ENCODE measurements at places on chromosomes 5 and 9.

DNA sequence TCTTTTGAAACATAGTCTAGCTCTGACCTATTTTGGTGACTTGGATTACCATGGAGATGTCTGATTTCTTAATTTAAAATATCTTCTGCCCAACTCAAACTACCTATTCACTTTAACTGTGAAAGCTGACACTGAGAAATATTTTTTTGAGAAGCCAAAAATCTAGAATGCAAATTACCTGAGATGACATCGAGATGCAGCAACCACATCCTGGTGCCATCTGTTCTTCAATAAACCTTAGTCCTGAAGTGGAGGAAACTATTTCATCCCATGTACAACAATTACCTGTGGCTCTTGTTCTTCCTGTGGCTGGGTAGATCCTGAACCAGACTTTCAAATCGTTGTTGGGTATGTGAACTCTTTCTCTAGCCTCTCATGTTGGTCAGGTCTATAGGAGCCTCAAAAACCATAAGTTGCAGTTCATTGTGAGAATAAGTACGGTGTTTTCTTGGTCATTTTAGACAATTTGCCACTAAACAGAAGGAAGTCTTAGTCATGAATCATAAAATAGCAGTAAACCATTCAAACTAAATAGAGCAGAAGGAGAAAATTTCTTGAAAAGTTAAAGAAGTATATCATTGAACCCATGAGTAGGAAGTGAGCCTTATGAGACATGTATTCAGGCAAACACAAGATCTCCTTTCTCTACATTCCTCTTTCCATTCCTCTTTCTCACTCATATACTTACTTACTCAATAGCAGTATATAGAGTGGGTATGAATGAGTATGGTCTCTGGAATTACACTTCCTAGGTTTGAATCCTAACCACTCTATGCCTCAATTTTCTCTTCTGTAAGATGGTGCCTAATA, 176.0 kb downstream of the HMHB1 start:
- peak; percentile 53 for DNase-seq

- no peak for DNase-seq
Observed at GRCh38 chr5:34903260-34903659, 12.0 kb downstream of the RAD1 start.

GRCh38 chr9:87277346-87277745, 220.3 kb upstream of the DAPK1 start:
- DNase-seq: peak; percentile 51

- peak; percentile 99 for DNase-seq
Observed at GRCh38 chr5:181223058-181223728, at the start of gene TRIM41. Gene TRIM41, plus strand, starts transcription at chr5:181223281. Its CDS starts 719 bp downstream, at chr5:181224000.

DNA sequence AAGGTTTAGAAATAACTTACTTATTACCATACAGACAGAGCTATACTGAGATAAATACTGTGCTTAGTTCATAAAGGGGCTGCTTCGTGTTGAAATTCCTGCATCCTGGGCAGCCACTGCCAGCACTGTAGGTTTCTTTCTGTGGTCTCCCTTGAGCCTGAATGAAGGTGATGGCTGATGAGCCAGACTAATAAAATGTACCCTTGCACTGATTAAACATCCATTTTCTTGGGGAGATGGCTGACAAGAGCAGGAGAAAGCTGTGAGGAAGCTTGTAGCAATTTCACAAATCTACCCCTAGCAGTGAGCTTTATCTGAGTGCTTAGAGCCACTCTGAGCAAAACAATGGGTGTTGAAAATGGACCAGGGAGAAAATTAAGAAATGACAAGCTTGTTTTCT, 23.3 kb upstream of the ZSWIM6 start:
- DNase-seq: peak; percentile 51

- DNase-seq: no peak
Observed at GRCh38 chr5:75622564-75622963, 11.3 kb downstream of the ANKDD1B start.

- no peak for DNase-seq
Observed at GRCh38 chr5:6737043-6737941, 24.1 kb downstream of the TENT4A start.

GRCh38 chr9:133484671-133485437, 6.0 kb upstream of the SLC2A6 start:
- no peak for DNase-seq

DNA sequence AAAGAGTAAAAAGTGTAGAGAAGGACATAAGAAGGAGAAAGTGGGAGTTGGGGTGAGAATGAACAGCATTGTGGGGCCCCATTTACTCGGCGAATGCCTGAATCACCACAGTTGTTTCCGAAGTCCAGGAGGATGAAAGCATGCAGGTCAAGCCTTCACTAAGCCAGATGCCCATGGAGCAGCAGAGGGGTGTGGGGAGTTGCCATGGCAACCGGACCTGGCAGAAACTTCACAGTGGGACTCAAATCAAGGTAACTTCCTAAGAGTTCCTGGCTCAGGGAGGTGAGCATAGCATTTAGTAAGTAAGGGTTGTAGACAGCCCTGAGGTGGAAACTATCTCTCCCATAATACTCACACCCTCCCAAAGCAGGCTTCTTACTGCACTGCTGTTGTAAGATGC, 357.1 kb downstream of the TRIM32 start:
- no peak for DNase-seq

GRCh38 chr5:120735076-120735475, 271.0 kb downstream of the PRR16 start:
- DNase-seq: no peak

- DNase-seq: no peak
Observed at GRCh38 chr5:425714-426113, 17.3 kb upstream of the EXOC3 start.

DNA sequence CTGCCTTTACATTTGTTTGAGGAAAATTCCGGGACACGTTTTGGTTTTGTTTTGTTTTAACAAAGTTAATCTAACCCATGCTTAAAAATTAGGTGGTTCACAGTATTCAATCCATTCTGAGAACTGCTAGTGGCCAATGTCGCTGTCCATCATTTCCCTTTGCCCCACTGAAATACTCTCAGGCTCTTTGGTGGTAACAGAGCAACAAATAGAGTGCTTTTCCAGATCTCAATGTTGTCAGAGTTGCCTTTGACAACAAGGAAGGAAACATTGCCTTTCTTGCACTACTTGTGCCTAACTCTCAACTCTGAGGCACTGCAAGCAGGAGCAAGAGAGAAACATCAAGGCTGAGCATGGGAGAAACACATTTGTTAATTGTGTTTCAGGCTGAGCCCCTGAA, 154.0 kb downstream of the MCTP1 start:
- peak; percentile 2 for DNase-seq

GRCh38 chr5:7638456-7638855, 212.5 kb downstream of the CFAP90 start:
- DNase-seq: peak; percentile 5

DNA sequence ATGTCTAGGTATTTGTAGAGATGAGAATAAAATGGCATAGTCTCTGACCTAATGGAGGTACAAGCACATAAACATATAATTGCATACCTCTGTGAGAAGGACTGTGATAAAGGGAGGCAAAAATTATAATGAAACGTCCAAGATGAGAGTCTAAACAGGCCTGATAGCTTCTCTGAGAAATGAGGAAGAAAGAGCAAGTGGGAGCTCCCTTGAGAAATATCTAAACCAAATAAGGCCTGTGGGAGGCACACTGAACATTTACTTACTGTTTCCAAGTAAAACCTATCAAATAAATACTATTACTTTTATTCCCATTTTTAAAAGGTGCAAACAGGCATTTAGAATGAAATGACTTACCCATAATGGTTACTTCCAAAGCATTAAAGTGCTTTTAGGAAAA, 125.6 kb upstream of the PAPPA start:
- peak; percentile 24 for DNase-seq

GRCh38 chr5:134964359-134965270, 3.1 kb upstream of the CATSPER3 start:
- DNase-seq: no peak

Measured in EH (cell line).